ENCODE measurements at places on chromosomes 16 and 17.

DNA sequence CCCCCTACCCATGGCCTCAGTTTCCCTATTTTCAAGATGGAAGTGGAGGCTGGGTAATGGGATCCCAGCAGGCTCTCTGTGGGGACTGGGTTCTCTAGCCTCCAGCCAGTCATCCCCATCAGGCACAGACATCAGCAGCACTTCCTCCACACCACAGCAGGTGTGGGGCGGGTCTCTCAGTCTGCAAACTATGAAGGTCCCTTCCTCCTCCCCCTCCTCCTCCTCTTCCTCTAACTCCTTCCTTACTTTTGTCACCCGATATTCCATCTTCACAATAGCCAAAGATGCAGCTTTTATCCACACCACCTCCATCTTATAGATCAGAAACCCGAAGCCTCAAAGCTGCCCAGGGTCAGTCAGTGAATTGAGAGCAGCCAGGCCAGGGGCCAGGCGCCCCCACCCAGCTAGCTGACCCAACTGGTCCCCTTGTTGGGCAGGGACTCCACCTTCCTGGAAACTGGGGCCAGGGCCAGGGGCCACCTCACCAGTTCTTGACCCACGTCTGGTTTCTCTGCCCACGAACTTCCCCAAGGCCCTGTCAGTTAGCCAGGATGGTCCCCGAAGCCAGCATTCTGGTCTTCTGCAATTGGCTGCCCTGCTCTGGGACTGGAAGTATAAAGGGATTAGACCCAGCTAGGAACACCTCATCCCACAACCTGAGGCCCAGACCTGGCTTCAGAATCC lies 2.5 kb downstream of the FAM83G start:
- no peak for DNase-seq

DNA sequence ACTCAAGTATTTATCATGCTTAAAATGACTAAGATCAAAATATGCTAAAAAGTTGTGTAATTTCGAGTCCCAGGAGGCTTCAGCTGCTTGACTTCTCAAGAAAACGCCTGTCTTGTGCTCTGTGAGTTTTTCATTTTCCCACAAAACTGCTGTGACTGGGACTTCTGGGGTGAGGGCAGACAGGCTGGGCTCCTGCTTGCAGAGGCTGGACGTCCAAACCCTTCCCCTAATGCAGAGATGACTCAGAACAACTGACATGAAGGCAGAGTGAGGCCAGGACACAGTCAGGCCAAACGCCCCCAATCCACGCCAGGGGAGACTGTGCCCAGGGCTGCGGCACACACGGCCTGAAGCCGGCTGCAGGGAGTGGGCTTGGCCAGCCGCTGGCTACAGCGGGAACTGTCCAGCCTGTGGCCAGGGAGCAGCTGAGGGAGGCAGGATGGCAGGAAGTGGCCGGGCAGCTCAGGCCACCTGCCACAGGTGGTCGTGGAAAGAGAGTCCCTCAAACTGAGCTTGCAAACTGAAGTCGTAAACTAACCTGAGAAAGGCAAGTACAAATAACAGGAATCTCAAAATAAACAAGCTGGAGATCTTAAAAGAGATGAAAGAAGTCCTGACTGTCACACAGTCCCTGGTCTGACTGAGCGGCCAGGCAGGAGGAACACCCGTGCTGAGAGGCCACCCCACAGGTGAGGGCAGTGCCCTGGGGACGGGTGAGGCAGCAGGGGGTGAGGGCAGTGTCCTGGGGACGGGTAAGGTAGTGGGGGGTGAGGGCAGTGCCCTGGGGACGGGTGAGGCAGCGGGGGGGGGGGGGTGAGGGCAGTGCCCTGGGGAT lies 21.3 kb upstream of the HEXD start:
- no peak for DNase-seq

GRCh38 chr16:67857547-67858233 lies 10.2 kb upstream of the CENPT start:
- DNase-seq: no peak

GRCh38 chr16:55089600-55089999 lies 158.9 kb downstream of the IRX5 start:
- DNase-seq: no peak

- no peak for DNase-seq
Measured at GRCh38 chr16:82504836-82505235, 121.9 kb upstream of the CDH13 start.

DNA sequence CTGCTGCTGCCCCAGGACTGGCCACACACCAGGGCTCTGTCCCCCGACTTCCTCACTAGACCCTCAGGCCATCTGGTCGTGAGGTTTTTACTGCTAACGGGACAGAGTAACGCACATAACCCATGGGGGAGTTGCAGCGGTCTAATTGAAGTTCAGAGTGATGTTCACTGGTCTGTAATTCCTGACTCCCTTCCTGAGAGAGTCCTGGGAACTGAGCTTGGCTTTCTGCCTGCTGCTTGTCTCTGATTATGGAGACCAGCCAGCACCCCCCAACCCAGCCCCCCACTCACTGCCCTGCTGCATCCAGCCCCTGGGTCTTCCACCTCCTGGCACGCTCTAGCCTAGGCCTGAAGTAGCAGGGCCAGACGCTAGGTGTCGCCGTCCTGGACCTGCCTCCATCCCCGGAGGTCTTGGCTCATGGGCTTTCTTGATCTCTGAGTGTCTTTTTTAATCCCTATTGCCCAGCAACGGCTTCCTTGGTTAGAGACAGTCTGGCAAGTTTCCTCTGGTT lies 192.9 kb downstream of the CCDC182 start:
- DNase-seq: no peak

GRCh38 chr17:79116575-79117368 lies 42.1 kb downstream of the ENGASE start:
- no peak for DNase-seq

DNA sequence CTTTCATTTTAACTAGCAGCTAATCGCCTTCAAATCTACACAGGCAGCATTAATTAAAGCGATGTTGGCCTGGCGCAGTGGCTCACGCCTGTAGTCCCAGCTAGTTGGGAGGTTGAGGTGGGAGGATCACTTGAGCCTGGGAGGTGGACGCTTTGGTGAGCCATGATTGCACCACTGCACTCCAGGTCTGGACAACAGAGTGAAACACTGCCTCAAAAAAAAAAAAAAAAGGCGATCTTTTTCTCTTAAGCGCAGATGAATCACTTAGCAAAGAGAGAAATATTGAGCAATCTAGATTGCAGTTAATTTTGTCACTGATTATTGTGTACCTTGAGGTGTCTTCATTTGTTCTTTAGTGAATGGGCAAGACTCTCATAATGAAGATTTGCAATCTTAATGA lies 12.4 kb downstream of the SNTB2 start:
- no peak for DNase-seq

GRCh38 chr16:87356491-87356853 lies 27.1 kb downstream of the FBXO31 start:
- no peak for DNase-seq
